ENCODE measurements at places on chromosomes 7 and 10. TPM values are rescaled to one million over a fixed set of nuclear protein-coding genes. Genes with fewer than 3 reads are reported as not detected.

DNA sequence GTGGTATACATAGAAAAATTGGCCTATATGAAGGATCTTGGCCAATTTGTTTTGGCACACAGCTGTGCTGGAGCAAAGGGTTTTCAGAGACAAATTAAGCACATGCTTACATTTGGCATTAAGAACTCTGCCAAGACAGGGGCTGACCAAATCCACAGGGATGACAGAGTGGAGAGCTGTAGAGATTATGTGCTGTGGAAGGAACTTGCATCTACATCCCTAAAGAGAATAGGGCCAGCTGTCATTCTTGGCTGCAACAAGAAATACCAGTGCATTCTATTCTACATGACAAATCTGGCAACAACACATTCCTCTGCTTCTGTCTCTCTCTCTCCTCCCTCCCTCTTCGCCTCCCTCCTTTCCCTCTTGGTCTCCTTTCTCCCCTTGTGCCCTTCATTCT, 75.6 kb downstream of the POM121L12 start:
- no peak for DNase-seq

DNA sequence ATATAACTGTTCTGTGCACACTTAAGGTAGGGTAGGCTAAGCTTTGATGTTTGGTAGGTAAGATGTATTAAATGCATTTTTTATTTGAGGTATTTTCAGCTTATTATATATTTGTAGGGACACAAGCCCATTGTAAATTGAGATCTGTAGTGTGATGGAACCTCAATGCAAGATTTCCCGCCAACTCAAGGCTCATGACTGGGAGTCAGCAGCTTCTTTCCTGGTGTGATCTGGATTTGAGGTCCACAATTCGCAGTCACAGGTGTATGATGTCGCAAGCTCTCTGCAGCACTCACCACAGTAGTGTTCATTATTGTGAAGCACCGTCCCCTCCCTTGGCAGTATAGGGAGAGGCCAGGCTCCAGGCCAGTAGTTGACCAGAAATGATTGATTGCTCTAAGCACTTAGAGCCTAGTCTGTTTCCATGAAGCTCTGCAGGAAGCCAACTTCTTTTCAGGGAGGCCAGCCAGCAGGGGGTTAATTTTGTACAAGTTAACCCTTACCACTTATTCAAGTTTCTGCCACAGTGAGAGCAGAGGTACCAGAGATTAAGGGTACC, 54.9 kb downstream of the SEM1 start:
- DNase-seq = no peak

DNA sequence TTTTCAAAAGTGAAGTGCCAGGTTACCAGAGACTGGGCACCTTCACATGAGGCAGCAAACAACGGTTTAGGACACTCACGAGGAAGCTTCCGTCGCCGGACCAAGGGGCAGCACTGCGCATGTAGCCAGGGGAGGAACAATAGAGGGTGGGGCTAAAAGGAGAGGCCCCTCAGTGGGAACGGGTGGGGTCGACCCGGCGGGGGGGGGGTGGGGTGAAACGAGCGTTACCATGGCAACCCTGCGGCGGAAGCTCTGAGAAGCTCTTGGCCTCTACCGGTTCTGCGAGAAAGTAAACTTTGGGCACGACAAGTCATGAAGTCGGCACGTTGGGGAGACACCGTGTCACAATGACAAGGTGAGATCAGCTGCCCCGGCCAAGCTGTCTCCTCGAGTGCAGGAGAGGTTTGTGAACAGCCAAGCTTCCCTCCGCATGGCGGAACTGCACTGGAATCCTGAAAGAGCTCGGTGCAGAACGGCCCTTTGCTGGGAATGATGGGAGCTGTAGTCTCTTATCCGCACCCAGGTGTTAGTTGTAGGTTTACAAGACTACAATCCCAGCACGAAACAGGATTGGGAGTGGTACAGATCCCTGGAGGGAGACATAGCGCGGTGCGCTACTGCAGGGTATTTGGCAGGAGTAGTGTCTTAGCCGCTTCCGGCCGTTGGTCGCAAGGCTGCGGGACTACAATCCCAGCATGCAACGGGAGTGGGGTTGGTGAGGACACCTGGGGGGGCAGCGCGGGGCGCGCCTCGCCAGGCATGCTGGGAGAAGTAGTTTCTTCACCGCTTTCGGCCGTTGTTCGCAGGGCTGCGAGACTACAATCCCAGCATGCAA, 72.8 kb upstream of the ZNF722 start:
- no peak for DNase-seq

- DNase-seq = no peak
These were observed 191.9 kb downstream of the ELFN1 start for GRCh38 chr7:1861799-1862458.

DNA sequence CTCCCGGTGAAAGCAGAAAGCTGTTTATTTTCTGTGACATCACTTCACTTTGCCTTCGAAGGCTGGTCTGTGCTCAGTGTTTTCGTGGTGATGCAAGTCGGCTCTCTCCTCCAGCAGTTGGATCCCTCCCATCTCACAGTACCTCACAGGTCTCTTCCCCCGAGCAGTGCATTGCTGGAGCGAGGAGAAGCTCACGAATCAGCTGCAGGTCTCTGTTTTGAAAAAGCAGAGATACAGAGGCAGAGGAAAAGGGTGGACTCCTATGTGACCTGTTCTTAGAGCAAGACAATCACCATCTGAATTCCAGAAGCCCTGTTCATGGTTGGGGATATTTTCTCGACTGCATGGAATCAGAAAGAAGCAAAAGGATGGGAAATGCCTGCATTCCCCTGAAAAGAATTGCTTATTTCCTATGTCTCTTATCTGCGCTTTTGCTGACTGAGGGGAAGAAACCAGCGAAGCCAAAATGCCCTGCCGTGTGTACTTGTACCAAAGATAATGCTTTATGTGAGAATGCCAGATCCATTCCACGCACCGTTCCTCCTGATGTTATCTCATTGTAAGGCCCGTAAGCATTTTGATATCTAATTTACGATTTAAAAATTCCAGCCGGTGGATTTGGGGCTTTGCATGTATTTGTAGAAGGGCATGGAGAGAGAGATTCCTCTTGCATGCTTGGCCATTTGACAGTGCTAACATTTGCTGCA, at the start of gene LGI1:
TSS of gene LGI1 (plus strand) at position 136 of the 707 bp plus-strand sequence. CDS start at position 345, 209 bp downstream.
- DNase-seq = no peak

GRCh38 chr7:98133181-98133580, 26.5 kb downstream of the LMTK2 start:
- DNase-seq = no peak

GRCh38 chr7:66429498-66430163, 199.1 kb upstream of the KCTD7 start:
- peak; percentile 23 for DNase-seq

GRCh38 chr10:132441818-132442524, 45.0 kb downstream of the PWWP2B start:
- no peak for DNase-seq

GRCh38 chr7:128172151-128172550, 68.9 kb upstream of the LEP start:
- DNase-seq = no peak

- DNase-seq = peak; percentile 55
These were observed 25.8 kb downstream of the TACC2 start for GRCh38 chr10:122014652-122015248.

DNA sequence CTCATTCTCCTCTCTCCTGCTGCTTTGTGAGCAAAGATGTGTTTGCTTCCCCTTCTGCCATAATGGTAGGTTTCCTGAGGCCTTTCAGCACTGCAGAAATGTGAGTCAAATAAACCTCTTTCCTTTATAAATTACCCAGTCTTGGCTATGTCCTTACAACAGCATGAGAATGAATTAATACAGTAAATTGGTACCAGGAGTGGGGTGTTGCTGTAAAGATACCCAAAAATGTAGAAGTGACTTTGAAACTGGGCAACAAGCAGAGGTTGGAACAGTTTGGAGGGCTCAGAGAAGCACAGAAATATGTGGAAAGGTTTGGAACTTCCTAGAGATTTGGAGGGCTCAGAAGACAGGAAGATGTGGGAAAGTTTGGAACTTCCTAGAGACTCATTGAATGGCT, 388.7 kb upstream of the GHITM start:
- DNase-seq = no peak

- no peak for DNase-seq
These were observed 175.7 kb upstream of the MEOX2 start for GRCh38 chr7:15862016-15862780.

GRCh38 chr10:83677795-83678194, 461.5 kb upstream of the GHITM start:
- no peak for DNase-seq

DNA sequence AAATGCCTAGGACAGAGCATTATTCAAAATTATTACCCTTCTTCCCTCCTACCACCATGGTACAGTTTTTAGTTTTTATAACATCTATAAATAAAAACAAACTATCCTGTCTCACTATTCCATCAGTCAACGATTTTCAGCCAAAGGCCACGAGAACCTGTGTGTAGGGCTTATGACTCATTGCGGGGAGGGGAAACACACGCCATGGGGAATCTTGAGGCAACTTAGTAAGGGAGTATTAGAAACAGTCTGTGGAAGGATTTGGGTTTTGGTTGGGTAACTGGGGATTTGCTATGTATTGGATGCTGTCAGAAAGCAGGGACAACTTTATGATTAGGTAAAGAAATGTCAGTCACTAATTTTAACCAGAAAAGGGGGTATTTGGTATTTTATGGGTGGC, 14.7 kb downstream of the GPR141 start:
- no peak for DNase-seq

DNA sequence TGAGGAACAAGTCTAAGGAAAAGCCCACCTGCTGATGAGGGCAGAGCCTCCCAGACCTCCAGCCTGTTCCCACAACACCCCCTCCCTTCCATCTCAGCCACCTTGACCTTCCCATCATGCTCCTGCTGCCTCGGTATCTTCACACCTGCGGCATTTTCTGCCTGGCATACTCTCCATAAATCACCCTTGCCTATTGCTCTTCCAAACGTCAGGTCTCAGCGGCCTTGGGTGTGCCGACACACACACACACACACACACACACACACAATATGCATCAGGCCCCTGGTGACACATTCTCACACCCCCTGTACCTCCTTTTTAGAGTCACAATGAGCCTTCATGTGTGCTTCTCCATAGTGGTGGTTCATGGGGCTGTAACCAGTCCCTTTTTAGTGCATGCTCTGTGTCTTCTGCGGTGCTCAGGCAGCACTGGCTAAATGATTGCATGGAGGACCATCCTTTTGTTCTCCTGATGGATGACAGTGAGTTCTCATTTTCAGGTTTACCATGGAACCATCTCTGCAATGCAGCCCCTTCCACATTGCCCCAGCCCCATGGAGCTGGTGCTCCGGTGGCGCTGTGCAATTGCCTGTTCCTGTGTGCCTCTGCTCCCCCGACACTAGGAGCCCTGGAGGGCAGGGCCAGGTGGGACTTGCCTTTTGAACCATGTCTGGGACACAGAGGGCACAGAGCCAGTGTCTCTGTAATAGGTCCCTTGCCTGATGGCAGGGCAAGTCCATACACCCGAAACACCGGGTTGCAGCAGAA, 4.5 kb downstream of the ADIRF start:
- no peak for DNase-seq

- DNase-seq = peak; percentile 53
These were observed 27.1 kb upstream of the TNRC18 start for GRCh38 chr7:5450549-5451327.

DNA sequence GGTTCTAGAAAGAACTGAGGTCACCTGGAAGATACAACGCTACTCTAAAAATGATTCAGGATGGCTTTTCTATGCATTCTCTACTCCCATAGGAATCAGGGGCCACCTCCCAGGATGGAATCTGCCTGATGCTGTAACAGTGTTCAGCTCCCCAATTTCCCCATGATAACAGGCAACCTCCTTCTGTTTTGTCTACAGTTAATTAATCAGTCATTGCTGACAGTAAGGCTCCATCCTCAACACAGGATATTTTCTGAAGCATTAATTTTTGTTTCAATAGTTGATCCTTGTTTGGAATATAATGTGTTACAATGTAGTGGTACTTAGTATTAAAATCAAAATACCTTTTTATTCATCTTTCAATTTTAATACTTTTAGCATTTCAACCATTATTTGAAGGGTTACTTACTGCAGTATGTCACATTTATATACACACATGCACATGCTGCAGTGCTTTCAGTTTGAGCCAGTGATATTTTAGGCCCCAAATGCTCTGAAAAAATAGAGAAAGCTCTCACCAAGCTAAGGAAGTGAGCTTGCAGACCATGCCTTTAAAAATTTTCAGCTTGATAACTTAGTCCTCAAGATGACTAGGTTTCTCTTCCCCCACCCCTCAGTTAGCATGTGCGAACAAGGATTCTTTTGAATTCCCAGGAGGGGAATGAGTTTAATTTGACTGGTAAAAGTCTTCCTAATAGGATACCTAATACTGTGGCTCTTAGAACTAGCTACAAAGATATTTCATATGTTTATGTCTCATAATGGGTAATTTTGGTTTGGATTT, 592 bp upstream of the PIK3CG start:
- no peak for DNase-seq

DNA sequence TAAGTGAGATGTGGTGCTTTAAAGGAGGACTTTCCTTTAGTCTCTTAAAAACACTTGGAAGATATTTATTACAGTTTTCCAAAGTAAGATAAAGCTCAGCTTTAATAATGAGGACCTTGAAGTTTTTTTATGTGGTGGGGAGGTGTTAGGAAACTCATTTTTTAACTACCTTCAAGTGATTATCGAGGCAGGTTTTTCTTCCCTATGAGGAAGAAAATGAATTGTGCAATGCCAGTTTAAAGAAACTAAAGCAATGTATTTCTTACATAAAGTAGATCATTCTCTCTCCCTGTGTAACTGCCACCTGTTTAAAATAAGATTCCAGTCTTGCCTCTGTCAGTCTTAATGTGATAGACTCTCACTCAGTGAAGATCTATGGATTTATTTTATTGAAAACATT, 27.9 kb downstream of the ZEB1 start:
- no peak for DNase-seq

GRCh38 chr7:92586403-92586802, 3.8 kb downstream of the FAM133B start:
- DNase-seq = peak; percentile 49

DNA sequence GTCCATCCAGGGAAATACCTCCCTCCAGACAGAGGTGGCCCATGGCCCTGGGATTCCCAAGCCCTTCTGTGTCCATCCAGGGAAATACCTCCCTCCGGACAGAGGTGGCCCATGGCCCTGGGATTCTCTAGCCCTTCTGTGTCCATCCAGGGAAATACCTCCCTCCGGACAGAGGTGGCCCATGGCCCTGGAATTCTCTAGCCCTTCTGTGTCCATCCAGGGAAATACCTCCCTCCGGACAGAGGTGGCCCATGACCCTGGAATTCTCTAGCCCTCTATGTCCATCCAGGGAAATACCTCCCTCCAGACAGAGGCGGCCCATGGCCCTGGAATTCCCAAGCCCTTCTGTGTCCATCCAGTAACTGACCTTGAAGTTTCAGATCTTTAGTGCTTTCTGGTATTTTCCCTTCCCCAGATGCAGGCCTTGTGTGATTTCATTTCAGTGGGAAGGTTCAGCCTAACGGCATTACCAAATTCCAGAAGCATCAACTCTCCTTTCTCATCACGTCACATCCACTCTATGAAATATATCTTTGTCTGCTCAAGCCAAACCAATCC, 28.8 kb upstream of the DIP2C start:
- peak; percentile 36 for DNase-seq

ACBD7 gene
- 2.6 TPM for total RNA-seq

GTF2IRD2 gene
- 6.5 TPM for total RNA-seq

ADRA2A gene
- total RNA-seq = not detected

MYH16 gene
- 0.15 TPM for total RNA-seq

PANK1 gene
- 46.5 TPM for total RNA-seq

CCDC3 gene
- total RNA-seq = not detected

DMBT1 gene
- not detected for total RNA-seq

ZNF107 gene
- 9.4 TPM for total RNA-seq

HOXA11 gene
- total RNA-seq = not detected

ZWINT gene
- 166 TPM for total RNA-seq

LRRC4 gene
- total RNA-seq = not detected

All from HepG2 (cell line).